Stimulated activated CD8-positive, alpha-beta memory T cell treated with anti-CD3 and anti-CD28 coated beads, Interleukin-4, amount 100 ng/mL, for 4 hours (primary cell): ENCODE measurements at places on chromosomes 5 and 9.

GRCh38 chr5:173950829-173951228 is 38.1 kb upstream of the C5orf47 start:
- DNase-seq, result no peak

GRCh38 chr9:104256031-104256695 is 162.1 kb downstream of the SMC2 start:
- no peak for DNase-seq

DNA sequence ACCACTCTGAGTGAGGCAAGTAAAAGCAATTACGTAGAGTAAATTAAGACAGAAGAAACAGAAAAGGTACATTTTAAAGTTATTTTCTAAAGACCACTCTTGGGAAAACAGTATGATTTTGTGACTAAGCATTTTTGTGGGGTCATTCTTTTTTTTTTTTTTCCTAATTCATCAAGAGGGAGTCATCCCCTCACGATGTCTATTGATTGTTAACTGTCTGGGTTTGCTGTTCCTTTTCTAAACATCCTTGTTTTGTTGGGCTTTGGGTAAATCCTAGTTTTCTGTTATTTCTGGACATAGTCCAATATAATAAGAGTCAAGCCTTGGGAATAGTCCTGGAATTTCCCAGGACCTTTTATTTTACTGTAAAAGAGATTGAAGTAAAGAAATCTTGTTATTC is 63.8 kb downstream of the ANKRD55 start:
- no peak for DNase-seq

DNA sequence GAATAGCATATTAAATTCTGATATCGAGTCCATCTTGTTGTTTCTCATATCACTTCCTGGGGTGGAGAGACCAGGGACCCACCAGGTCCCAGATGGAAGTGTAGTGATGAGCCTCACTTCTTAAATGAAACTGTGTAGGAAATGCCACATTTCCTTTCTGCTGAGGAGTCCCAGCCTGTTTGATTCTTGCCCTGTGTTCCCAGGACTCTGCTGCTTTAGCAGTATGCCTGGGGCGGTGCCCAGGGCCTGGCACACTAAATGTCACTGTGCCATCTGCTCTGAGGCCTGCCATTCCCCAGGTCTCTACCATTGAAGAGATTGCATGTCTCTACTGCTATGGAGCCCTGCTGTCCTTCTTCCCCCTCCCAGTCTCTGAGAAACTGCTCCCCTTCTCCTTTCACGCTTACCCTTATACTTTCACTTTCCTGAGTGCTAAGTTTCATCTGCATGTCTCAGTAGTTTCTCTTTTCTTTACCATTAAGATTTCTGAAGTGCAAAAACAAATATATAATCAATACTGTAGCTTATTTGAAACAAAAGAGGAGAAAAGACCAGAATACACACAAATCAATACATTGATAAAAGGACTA is 260.4 kb downstream of the GABRB2 start:
- no peak for DNase-seq

DNA sequence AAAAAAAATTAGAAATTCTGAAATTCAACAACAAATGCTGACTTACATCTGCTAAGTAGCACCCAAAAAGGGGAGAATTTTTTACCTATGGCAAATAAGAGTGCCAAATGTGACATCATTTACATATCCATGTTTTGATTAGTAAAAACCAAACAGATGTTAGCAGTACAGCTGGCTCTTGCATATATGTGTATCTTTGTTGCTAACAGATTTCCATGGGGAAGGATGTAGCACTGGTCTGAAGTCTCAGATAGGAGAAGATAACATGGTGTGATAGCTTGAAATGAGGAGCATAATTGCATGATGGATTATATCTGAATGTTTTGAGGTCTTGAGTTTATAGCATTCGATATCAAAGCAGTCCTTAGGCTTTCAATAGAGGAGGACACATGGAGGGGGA is 17.5 kb downstream of the PIK3R1 start:
- DNase-seq, result no peak

DNA sequence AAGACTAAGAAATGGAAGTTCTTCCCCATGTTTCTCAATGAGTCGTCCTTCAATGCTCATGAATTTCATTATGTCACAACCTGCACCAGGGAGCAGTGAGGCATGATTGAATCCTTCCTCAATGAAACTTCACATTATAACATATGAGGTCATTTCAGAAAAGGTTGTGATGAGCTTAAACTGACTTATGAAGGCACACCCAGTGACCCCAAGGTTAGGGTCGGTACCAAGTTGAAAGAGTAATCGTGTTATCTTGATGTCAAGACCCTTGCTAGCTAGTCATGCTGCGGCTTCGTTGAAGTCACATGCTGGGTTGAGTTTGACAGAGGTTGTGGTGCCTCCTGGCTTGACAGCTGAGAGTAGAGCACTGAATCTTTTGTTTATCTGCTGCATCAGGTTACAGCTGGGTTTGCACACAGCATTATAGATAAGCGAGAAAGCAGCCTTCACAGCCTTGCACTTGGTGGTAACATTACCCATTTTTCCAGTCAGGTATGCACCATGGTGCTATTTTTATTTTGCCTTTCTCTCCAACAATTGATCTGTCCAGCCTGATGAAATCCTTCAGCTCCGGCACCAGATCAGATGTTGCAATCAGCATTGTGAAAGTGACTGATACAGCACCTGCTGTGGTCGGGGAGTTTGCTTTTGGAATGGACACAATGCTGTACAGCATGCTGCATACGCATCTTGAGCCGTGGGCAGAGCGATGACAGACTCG is 133.2 kb downstream of the ERCC6L2 start:
- no peak for DNase-seq

GRCh38 chr5:17022296-17022695 is 86.2 kb upstream of the MYO10 start:
- DNase-seq, result no peak

DNA sequence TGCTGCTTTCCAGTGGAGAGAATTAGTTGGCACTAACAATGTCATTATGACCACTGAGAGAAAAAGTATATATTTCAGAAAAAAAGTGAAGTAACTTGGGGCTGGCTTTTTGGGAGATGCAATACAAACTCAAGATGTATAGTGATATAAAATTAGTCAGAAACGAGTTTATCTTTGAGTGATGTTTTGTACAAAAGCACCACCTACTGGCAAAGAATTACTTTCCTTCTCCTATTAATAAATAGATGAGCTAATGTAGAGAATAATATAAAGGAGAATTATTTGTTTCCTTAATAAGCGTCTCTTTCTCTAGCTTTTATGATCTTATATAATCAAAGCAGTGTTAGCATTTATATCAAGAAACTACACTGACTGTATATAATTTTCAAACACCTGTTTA is 158.8 kb downstream of the MEF2C start:
- DNase-seq, result no peak

- no peak for DNase-seq
These were observed 480.2 kb upstream of the PTPRD start for GRCh38 chr9:11092974-11093373.

DNA sequence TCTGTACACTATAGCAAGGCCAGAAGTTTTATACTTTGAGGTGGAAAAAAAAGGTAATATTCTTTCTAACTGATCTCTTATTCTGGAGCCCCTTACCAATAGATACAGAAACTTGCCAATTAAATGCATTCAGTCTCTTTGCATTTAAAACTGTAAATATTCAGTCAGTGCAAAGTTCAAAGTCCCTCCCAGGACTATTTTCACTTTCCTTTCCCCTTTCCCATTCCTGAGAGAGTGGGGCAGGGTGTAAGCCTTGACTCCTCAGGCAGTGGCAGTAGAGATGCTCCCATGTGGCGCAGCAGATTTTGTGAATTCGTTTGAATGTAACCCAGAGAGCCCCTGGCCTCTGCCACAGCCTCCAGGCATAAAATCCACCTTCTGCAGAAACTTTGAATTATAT is 29.9 kb downstream of the CETN3 start:
- no peak for DNase-seq

- DNase-seq, result no peak
These were observed 346.5 kb upstream of the ADAMTSL1 start for GRCh38 chr9:18127499-18127875.
